DMS153 (cell line): ENCODE measurements at places on chromosomes 11 and 22.

GRCh38 chr11:120717042-120717441 lies 205.5 kb downstream of the GRIK4 start:
- no peak for DNase-seq

DNA sequence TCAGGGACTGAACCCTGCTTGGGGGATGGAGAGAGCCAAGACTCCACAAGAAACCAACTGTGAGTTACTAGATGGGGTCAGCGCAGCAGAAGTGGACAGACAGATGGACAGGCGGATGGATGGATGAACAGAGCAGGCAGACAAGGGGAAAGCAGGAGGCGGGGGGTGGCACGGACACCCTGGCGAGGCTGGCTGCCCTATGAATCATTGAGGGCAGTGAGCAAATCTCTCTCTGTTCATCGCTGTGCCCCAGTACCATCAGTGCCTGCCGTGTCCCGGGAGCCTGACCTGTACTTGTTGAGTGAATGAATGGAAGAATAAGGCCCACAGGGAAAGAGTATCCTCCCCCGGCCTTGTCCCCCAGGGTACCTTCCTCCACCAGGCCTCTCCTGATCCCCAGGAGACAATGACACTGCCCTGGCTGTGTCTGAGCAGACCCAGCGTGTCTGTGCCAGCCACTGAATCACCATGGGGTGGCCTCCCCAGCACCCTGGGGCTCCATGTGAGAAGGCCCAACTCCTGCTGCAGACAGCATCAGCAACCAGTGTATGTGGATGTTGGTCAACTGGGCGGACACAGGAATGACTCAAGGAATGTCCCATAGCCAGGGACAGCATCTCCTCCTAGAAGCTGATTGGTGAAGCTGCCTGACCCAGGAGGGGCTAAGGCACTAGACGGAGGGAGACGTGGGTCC lies 5.1 kb upstream of the KLHL35 start:
- DNase-seq, result no peak

GRCh38 chr22:50255607-50256006 lies 4.5 kb upstream of the HDAC10 start:
- no peak for DNase-seq

DNA sequence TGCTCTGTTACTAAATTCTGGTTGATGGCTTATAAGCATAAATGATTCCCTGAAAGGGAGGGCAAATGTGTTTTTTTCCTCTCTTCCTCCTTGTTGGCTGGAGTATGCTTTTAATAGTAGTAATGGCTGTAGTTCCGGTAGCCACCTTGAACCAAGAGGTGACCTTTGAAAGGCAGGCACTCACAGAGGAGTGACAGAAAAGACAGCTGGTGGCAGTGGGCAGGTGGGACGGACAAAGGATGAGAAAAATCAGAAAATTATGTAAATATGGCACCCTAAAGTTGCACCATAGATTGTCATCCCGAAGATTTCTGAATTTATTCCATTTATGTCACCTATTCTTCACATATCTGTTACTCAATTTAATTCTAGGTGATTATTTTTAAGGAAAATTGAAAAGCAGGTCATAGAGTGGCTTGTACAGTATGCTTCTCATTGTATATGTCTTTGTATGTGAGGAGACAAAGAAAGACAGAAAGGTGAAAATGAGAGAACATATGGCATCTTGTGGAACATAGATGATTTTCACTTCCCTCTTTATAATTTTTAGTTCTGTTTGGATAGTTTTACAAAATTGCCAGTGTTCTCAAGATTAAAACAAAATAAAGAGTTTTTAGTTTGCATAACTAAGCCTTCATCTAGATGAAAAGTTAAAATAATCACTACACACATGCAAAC lies 17.0 kb downstream of the CASP12 start:
- DNase-seq, result no peak

- DNase-seq, result peak; percentile 84
These were observed 113.7 kb downstream of the PTPRJ start for GRCh38 chr11:48093795-48094642.

GRCh38 chr11:78647266-78647915 lies 72.7 kb upstream of the NARS2 start:
- DNase-seq, result no peak

DNA sequence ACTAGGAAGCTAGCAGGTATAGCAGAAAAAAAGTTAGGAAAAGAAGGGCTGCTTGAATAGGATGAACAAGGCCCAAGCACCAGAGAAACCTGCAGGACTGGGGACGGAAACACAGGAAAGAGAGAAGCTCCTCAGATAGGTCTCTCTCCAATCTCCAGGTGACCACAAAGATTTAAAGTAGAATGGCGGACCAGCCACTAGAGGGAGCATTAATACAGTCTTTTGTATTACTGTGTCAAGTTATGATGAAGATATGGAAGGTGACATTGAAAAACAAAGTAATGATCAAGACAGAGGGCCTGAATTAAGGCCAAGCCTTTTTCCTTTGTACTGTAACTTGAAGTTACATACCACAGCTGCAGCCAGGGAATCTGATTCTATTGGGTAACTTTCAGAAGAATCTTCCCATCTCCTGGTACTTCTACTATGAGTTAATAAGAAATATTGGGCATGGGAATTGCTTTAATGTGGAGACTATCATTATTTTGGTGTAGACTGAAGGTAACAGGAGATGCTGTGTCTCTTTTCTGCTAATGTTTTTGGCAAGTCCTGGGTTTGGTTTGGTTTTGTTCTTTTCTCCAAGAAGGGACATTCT lies 33.8 kb downstream of the OR2AG2 start:
- no peak for DNase-seq

GRCh38 chr22:25908755-25909154 lies 166.8 kb downstream of the MYO18B start:
- DNase-seq, result no peak

- DNase-seq, result no peak
These were observed 288.5 kb downstream of the OPCML start for GRCh38 chr11:133243832-133244231.

DNA sequence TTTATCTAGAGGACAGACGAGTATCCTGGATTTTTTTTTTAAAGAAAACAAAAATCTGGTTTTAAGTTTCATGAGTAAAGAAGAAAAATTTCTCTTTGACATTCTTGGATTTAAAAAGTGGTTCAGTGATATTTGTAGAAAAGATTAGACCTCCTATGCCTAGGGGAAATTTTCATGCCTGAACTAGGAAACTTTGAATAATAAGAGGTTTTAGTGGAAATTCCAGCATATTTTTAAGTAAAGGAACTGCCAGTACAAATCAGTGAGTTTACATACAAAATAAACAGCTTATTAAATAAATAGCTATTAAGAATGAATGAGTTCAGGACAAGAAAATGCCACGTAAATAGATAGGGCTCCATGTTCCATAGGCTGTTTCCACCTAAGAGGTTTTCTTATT lies 17.5 kb downstream of the JAM3 start:
- no peak for DNase-seq

- DNase-seq, result no peak
These were observed 64.7 kb upstream of the TBCEL start for GRCh38 chr11:120959189-120959588.

DNA sequence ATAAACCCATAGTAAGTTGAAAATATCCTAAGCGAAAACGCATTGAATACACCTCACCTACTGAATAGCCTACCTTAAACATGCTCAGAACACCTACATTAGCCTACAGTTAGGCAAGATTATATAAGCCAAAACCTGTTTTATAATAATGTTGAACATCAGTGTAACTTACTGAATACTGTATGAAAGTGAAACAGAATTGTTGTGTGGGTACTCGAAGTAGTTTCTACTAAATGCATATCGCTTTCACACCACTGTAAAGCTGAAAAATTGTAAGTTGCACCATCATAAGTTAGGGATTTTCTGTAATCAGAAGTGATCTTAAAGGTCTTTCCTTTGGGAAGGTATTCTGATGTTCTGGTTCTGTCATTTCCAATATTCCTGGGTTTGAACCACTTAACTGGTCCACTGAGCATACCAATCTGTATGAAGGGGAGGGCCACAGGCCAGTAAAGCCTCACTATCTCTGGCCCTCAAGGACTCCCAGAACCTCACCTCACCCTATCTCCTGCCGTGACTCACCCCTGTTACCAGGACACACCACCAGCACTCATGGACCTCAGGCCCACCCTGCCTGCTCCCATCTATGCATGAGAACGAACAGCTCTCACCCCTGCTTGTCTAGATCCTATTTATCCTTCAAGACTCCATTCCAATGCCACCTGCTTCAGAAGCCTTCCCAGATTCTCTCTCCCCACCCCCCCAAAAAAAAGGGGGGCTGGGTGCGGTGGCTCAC lies 70.0 kb downstream of the NAT10 start:
- no peak for DNase-seq

DNA sequence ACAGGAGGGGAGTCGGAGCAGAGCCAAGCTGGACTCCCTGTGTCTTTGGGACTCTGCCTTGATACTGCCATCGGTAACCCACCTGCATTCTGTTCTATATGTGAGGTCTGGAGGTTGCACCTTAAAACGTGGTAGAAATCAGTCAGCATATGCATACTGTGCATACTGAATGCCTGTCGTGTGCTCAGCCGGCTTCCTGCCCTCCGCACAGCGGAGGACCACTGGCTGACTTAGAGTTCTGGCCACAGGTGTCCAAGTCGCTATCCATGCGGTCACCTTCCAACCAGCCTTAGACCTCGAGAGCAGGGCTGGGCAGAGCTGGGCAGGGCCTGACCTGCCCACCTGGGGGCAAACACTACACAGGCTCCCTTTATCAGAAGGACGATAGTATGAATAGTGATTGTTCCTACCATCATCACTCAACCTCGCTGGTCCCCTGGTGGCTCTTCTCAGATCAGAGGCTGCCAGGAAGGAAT lies 3.8 kb downstream of the TBC1D10C start:
- DNase-seq, result no peak

- DNase-seq, result peak; percentile 63
These were observed 24.0 kb downstream of the ANKK1 start for GRCh38 chr11:113411536-113411935.

DNA sequence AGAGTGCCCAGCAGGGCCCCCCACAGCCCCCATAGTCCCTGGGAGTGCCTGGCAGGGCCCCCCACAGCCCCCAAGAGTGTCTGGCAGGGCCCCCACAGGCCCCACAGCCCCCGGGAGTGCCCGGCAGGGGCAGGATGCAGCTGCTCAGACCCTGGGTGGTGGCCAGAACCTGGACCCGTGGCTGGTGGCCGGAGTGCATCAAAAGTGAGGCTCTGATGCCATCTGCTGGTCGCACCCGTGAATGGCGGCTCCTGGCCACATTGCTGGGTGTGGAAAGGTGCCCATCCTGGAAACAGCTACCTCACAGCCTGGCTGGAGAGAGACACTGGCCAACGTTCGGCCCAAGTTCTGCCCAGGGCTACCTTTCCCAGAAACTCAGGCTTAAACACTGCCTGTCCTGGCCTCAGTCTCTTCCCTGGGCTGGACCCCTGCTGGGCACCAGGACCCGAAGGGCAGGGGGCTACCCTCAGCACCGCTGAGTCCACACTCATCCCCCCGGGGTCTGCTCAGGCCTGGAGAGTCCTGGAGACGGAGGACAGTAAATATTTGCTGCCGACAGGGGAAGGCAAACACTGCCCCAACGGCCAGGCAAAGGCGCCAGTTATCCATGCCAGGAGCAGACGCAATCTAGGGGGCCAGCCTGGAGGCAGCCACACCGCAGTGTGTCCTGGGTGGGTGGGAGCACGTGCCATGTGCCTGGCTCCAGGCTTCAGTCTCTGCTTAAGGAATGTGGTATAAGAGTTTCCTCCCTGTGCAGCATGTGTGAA lies 4.4 kb downstream of the INS start:
- peak; percentile 25 for DNase-seq

DNA sequence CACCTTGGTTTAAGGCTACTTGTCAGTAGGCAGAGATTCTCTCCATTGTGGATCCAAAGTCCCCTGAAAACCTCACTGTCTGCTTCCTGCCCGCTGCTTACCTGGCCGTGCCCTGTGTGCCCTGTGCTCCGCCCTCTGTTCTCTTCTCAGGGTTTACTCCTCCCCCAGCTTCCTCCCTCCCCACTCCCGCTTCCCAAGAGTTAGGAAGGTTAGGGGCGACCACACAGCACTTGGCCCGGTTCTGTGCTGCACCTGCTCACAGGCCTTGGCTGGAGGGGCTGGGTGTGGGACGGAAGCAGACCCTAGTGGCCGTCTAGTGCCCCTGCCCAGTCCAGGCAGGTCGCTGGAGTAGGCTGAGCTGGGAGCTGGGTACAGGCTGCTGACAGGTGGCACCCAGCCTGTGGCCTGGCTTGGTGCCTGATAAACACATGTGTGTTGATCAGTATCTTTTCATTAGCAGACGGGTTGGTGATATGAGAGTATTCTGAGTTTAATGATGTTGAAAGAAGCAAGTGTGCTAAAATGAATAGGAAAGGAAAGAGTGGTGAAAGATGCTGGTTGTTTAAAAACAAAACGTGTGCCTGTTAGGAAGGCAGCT lies 40.5 kb downstream of the GRAMD4 start:
- peak; percentile 88 for DNase-seq

GRCh38 chr22:25083807-25084200 lies 115.9 kb upstream of the CRYBB3 start:
- DNase-seq, result no peak

DNA sequence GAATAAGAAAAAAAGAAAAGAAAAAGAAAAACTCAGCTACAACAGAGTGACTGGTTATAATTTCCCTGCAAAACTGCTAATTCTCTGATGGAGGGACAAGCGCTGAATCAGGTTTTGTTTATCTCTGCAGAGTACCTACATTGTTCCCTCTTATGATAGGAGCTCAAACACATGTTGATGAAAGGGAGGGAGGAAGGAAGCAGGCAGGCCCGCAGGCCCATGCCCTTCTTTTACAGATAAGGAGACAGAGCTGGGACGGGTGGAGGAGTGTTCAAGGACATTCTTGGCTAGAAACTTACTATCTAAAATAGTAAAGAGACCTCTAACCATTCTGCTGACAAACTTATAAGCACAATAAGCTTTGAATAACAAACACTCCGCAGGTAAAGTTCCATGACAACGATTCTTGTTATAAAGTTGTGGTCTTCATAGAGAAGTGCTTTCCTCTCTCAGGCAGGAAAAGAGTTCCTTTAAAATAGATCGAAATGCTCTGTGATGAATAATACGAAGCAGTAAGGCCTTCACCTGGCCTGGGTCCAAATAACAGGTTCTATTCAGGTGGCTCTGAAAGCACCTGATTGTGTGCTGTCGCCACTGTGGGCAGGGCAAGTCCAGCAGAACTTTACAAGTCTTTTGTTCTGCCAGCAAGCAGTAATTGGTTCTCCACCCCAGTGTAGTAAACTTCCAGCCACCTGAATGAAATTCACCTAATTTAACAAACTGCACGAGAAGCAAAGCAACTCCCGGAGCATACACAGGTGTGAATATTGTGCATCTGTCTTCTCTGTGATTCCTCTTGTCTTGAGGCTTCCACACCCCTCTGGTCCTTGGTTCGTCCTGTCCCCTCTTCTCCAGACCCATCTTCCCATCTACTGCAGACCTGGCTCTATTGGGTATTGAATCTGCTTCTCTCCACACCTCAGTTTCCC lies 15.3 kb upstream of the MICAL2 start:
- DNase-seq, result peak; percentile 48

DNA sequence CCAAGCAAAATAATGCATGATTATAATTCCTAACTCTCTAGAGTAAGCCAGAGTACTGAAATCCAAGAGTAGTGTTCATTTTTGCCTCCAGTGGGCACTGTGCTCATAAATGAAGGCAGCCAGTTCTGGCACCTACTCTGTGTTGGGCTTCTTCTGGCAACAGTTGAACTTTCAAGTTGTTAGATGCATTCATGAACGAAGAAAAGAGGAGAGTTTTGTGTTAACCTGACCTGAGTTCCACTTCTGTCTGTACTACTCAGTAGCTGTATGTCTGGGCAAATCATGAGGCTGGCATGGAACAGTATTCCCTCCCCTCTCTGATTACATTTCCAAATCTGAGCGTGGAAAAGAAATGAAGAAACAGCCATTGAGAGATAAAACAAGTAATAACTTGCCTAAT lies 20.3 kb upstream of the TENM4 start:
- DNase-seq, result no peak

GRCh38 chr11:69089258-69089657 lies 40.5 kb downstream of the TPCN2 start:
- DNase-seq, result no peak
